ENCODE measurements at places on chromosomes 5 and 9.

GRCh38 chr5:62138607-62139006, 167.4 kb upstream of the KIF2A start:
- DNase-seq, result no peak

GRCh38 chr9:103574056-103574455, 520.1 kb upstream of the SMC2 start:
- no peak for DNase-seq

- no peak for DNase-seq
Measured at GRCh38 chr9:136544548-136544963, 1.3 kb downstream of the NOTCH1 start.

DNA sequence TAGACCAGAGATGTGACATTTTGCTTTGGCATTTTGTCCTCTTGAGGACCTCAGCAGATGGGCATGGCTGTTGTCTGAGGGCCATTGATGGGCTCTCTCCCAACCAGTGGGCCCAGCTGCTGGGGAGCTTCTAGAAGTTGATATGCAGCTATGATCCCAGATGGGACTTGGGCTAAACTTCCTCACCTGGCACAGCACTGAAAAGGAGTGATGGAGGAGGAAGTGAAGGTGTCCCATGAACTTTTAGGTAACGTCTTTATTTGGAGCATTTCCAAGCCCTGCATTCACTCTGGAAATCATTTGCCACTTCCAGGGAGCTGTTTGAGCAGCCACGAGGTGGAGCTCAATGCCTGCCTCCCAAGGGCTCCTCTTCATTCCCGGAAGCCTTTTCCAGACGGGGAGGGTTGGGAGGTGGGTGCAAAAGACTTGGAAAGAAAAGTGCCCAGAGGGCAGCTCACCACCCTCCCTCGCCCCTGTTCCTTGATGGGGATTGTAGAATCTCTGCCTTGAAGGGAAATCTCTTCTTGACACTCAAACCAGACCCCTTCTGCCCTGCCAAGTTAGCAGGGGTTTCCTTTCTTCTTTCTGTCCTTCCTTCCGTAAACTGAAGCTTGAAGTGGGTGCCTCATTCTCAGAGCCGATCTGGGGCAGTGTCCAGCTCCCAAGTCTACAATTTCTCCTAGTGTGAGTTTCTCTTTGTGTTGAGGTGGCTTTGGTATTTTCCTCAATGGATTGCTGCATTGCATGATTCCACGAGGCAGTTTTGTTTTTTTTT, 18.1 kb upstream of the NEUROG1 start:
- DNase-seq, result no peak

GRCh38 chr5:473551-474192, 30.7 kb downstream of the EXOC3 start:
- DNase-seq, result peak; percentile 44

DNA sequence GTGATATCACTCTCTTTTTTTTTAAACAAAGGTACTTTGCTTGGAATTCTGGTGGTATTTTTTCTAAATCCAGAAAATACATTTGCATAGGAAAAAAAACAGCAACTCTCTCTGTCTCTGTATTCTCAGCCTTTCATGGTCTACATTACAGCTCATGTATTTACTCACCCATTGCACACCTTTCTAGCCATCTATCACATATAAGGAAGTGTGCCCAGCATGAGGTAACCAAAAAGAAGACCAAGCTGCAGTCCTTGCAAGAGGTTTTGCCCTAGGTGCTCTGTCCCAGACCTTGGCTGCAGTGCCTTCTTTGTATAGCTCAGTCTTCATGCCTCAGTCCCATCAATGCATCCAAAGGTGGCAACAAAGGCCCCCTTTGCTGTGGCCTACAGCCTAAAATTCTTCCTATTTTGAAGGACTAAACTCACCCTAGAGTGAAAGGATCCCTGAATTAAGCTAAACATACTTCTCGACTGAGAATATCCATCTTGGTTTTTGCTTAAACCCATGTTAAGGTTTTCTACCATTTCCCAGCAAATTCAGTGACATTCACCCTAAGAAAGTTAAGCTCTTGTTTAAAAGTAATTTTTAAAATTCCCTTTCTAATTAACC, 446.4 kb downstream of the KIF4B start:
- no peak for DNase-seq

DNA sequence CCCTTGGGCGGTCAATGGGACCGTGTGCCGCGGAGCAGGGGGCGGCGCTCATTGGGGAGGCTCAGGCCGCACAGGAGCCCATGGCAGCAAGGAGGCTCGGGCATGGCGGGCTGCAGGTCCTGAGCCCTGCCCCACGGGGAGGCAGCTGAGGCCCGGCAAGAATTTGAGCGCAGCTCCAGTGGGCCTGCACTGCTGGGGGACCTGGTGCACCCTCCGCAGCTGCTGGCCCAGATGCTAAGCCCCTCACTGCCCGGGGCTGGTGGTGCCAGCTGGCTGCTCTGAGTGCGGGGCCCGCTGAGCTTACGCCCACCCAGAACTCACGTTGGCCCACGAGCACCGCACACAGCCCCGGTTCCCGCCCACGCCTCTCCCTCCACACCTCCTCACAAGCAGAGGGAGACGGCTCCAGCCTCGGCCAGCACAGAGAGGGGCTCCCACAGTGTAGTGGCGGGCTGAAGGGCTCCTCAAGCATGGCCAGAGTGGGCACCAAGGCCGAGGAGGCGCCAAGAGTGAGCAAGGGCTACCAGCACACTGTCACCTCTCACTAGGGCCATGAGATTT, 141.1 kb upstream of the OR13F1 start:
- no peak for DNase-seq

- DNase-seq, result no peak
Measured at GRCh38 chr9:121947775-121948174, 145.3 kb downstream of the TTLL11 start.

- DNase-seq, result no peak
Measured at GRCh38 chr5:10485897-10486296, 44.2 kb downstream of the ROPN1L start.

GRCh38 chr9:83622433-83622938, 457 bp upstream of the IDNK start:
- DNase-seq, result no peak

GRCh38 chr9:91118704-91119025, 243.1 kb downstream of the AUH start:
- DNase-seq, result no peak

DNA sequence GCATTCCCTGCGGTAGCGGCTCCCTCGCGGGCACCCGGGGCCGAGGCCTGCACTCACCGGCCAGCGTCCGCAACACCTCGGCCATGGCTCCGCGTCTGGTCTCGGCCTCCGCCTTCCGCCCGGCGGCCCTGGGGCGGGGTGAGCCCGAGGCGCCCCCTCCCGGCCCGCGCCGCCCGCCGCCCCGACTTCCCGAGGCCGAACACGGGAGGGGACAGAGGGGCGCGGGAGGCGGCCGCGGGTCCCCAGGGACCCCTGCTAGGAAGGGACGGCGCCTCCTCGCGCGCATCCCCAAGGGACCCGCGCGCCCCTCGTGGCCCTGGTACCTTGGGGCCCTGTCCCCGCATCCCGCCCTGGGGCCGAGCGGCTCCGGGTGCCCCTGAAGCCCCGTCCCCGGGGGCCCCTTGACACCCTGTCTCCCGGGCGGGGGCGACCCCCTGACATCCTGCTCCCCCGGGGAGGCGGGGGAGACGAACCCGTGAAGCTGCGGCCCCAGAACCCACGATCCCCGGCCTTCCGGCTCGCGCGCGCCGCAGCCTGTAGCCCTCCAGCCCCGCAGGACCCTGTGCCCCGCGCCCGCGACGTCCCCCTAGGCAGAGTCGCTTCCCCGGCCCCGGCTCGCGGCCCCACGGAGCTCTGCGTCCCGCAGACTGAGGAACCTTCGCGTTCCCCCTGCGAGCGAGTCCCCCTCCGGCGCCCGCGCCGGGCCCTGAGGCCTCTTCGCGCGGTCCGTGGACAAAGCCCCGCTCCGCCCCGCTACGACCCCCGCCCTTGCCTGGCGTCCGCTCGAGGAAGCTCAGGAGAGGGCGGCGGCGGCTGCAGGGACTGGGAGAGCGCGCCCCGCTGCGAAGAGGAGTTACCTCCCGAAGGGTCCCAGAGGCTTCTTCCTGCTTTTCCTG, at the start of gene ABO:
TSS of gene ABO (minus strand) at position 97 of the 896 bp plus-strand sequence.
- no peak for DNase-seq

- no peak for DNase-seq
Measured at GRCh38 chr5:109373932-109374331, 35.8 kb downstream of the PJA2 start.

- DNase-seq, result no peak
Measured at GRCh38 chr5:93748875-93749397, 7.5 kb upstream of the POU5F2 start.

DNA sequence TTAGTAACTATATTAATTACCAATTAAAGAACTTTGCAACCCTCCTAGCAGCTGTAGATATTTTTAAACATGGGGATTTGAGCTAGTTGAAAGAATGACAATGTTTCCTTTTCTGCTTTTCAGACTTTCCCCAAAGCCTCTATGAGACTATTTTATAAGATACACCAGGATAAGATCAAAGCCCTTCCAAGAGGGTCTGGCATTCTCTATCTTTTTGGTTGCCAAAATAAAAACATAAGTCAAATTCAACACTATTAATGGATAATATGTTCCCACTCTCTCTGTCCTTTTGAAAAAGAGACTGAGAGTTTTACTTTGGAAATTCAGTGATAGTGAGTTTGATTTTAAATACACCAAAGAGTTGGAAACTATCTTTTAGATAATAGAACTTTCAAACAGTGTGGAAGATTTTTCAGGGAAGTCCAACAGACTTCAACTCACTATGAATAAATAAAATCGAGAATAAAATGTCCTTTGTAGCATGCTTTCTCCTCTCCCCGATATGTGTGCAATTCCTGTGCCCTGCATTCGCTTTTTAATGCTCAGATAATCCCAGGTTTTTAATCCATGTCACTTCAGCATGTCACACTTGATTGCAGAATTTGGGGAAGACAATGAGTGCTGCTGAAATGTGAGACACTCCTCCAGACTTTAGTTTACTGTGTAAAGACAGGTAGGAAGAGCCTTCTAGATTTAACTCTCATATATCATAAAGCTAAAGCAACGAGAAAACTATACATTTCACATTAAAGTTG, 1095.7 kb upstream of the DMAC1 start:
- no peak for DNase-seq

- DNase-seq, result no peak
Measured at GRCh38 chr5:138659561-138659960, 84.4 kb upstream of the HSPA9 start.

GRCh38 chr5:124064956-124065355, 553.0 kb downstream of the CSNK1G3 start:
- no peak for DNase-seq

GRCh38 chr5:138258704-138259292, 15.6 kb downstream of the GFRA3 start:
- DNase-seq, result no peak

DNA sequence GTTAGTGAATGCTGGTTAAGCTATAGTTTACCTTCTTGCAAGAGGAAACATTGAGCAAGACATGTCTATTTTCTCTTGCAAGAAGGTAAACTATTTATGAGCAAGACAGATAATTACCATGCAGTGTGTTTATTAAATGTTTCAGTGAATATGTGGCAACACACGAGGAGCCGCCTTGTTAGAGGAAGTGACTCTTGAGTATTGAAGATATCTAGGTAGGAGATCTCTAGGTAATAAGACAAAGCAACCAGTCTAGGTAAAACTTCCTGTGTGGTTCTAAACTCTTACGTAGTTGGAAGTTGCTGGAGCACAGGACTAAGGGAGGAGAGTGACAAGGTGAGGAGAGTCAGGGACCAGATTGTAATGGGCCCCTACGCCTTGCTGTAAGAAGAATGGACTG, 16.8 kb downstream of the SKP2 start:
- DNase-seq, result no peak

DNA sequence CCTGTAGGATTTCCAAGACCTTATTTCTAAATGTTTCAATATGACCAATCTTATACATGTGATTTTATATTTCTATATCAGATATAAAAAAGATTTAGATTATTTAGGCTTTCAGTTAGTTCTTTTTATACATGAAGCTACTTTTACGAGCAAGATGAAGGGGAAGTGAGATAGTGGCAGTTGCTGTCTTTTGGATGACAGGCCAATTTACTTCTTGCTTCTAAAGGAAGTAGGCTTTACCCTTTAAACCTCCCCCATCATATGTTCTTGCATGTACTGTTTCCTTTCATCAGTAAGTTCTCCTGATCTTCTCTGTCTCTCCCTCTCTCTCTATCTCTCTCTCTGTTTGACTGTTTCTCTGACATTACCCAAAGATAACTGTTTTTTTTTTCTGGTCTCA, 4.0 kb upstream of the TYRP1 start:
- DNase-seq, result no peak

- DNase-seq, result no peak
Measured at GRCh38 chr5:171528865-171529614, 109.6 kb downstream of the FGF18 start.

All from T-helper 2 cell (primary cell).